ENCODE measurements at places on chromosomes 16 and 17. TPM values are rescaled to one million over a fixed set of nuclear protein-coding genes. Genes with fewer than 3 reads are reported as not detected.

Gene LGALS9
- total RNA-seq, result 2.5 TPM

Gene ITPRIPL2
- 9.1 TPM for total RNA-seq

Gene GPR139
- total RNA-seq, result not detected

Gene PRSS33
- total RNA-seq, result not detected

Gene SLC47A1
- 2.0 TPM for total RNA-seq

Gene KIF19
- total RNA-seq, result 0.18 TPM

Gene KRTAP4-9
- not detected for total RNA-seq

Gene CTRL
- 3.3 TPM for total RNA-seq

All from H9 (cell line).